Memory B cell (primary cell): ENCODE measurements at places on chromosomes 11 and 22.

DNA sequence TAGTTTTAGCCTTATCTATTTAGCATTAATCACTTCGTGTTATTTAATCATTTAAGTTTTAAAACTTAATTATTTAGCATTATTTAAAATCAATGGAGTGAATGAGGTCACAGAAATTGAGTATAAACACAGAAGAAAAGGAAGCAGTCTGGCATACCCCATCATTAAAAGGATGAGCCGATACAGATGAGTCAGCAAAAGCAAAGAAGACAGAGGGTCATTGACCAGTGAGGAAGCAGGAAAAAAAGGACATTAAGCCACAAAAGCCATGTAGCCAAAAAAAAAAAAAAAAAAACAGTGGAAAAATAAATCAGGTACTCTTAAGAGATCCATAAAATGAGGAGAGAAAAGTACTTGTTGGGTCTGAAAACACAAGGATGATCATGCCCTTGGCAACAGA lies 71.5 kb downstream of the TYR start:
- H3K4me3 ChIP-seq: no peak overlapping the region
- no peaks in the 10 kb centered on the region for H3K36me3 ChIP-seq
- no peak for DNase-seq
- H3K27ac ChIP-seq: no peak overlapping the region

DNA sequence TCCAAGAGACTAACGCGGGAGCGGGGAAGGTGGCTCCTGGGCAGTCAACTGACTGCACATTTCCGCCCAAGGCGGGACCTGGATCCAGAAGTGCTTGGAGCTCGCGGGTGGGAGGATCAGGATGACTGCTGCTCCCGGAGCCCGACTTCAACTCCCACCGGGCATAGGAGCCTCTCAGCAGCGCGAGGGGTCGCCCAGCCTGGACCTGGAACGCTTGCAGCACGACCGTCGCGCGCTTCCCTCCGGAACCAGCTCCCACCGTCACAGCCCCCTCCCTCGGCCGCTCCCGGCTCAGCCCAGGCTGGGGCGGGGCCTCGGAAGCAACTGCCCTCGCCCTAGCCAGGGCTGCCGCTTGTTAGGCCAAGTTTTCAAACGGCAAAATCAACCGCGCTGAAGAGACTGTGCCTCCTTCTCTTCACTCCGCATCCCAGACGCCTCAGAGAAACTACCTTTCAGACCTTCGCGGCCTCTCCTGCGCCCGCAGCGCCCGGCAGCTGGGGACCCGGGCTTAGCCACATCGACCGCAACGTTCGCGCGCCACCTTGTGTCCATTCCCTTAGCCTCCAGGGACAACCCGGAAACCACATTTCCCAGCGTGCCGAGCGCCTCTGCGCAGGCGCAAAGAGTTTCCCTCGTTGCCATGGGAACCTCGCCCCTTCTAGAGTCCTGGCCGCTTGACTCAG lies 14.0 kb downstream of the SSH3 start:
- H3K4me3 ChIP-seq: peak overlapping the region; percentile 99
- H3K27me3 ChIP-seq: no peaks in the 10 kb centered on the region
- H3K4me1 ChIP-seq: peaks cover 15% of the 10 kb centered on the region
- H3K36me3 ChIP-seq: no peaks in the 10 kb centered on the region

- peaks cover 25% of the 10 kb centered on the region for H3K36me3 ChIP-seq
- H3K4me3 ChIP-seq: no peak overlapping the region
- no peak for DNase-seq
These were observed 14.0 kb downstream of the FAM118A start for GRCh38 chr22:45323695-45324094.

- H3K27me3 ChIP-seq: peaks cover 15% of the 10 kb centered on the region
- DNase-seq: no peak
- H3K4me3 ChIP-seq: no peak overlapping the region
- H3K36me3 ChIP-seq: no peaks in the 10 kb centered on the region
- no peak overlapping the region for H3K27ac ChIP-seq
These were observed 45.7 kb downstream of the SHISAL1 start for GRCh38 chr22:44266796-44267760.

DNA sequence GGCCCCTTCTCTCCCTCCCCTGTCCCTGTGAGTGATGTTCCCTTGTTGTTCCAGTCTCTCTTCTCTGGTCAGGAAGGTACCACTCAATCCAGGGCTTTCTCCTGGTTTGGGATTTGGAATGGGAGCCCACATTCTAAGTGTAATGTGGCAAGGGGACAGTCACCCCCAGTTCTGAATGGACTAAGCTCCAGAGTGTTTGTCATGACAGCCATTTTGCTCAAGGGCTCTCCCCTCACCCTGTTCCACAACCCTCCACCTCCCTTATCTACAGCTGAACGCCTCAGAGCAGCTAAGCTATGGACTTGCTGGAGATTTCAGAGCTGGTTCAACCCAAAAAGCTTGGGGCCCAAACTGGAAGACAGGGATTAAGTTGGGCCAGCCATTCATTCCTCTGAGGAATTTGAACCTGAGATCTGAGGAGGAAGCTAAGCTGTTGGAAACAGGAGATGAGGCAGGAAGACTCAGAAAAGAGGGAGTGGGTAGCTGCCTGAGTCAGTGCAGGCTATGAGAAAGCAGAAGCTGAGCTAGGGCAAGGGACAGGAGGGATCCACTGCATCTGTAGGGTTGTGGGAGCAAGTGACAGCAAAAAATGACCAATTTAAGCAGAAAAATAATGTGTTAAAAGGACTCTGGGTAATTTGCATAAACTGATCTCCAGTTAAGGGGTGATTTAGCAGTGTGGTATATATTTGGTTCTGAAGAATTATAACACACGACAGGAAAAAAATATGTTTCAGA lies 22.9 kb upstream of the FCHSD2 start:
- no peaks in the 10 kb centered on the region for H3K36me3 ChIP-seq
- no peak for DNase-seq
- H3K27me3 ChIP-seq: no peaks in the 10 kb centered on the region
- peaks cover 50% of the 10 kb centered on the region for H3K4me1 ChIP-seq
- peak overlapping the region; percentile 22 for H3K4me3 ChIP-seq

DNA sequence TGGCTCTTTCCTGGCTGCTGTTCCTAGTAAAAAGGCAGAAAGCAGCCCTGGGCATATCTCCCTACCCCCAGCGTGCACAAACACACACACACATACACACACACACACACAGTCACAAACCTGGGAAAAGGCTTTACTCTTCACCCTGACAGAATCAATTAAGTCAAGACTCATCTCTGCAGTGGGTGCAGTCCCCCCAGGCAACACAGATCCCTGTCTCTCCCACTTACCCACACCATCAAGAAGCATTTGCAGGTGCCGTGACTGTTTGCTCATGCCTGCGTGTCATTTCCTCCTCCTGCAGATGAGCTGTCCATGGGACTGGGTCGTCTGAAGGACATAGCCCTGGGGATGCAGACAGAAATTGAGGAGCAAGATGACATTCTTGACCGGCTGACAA lies 28.6 kb downstream of the SNAP29 start:
- no peaks in the 10 kb centered on the region for H3K4me1 ChIP-seq
- no peaks in the 10 kb centered on the region for H3K27me3 ChIP-seq
- H3K27ac ChIP-seq: peak overlapping the region; percentile 4
- peaks cover 30% of the 10 kb centered on the region for H3K36me3 ChIP-seq
- no peak overlapping the region for H3K4me3 ChIP-seq

- DNase-seq: no peak
- H3K4me3 ChIP-seq: no peak overlapping the region
- no peaks in the 10 kb centered on the region for H3K36me3 ChIP-seq
- H3K27me3 ChIP-seq: peaks cover 3% of the 10 kb centered on the region
- H3K4me1 ChIP-seq: peaks cover 3% of the 10 kb centered on the region
These were observed 7.7 kb upstream of the MMP12 start for GRCh38 chr11:102882389-102883024.

DNA sequence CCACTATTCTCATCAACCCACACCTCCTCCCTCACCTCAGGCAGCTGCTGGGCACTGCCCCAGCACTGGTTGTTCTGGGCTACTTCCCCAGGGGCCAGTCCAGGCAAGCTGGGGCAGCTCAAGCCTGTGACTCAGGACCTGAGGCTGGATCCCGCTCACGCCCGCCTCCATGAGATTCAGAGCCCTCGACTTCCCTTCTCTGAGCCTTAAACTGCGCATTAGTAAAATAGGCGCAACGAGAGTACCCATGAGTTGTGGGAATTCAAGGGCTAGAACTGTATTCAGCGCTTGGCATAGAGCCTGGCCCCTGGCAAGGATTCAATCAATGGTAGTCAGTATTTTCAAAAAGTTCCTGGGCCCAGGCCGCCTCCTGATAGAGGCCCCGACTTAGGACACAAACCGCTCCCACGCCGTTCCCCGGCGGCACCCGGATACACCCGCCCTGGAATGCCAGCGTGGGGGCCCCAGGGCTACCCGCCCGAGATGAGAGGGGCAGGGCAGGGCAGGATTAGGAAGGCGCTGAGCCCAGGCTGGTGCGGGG lies 723 bp upstream of the CD82 start:
- peaks cover 41% of the 10 kb centered on the region for H3K4me1 ChIP-seq
- H3K4me3 ChIP-seq: peak overlapping the region; percentile 93
- peaks cover 11% of the 10 kb centered on the region for H3K36me3 ChIP-seq
- peak overlapping the region; percentile 89 for H3K27ac ChIP-seq
- DNase-seq: no peak

DNA sequence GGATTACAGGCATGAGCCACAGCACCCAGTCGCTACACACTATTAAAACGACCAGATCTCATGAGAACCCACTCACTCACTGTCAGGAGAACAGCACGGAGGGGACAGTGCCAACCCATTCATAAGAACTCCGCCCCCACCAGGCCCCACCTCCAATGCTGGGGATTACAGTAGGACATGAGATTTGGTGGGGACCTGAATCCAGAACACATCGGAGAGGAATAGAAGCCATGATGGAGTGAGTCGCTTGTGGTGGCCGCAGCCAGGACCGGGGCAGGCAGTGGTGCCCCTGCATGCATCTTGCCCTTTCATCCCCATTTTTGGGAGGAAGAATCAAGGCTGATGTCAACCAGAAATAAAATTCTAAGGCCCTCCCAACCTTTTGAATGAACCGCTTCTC lies 8.7 kb downstream of the NADSYN1 start:
- no peak overlapping the region for H3K4me3 ChIP-seq
- DNase-seq: no peak
- no peaks in the 10 kb centered on the region for H3K27me3 ChIP-seq
- peaks cover 39% of the 10 kb centered on the region for H3K36me3 ChIP-seq

DNA sequence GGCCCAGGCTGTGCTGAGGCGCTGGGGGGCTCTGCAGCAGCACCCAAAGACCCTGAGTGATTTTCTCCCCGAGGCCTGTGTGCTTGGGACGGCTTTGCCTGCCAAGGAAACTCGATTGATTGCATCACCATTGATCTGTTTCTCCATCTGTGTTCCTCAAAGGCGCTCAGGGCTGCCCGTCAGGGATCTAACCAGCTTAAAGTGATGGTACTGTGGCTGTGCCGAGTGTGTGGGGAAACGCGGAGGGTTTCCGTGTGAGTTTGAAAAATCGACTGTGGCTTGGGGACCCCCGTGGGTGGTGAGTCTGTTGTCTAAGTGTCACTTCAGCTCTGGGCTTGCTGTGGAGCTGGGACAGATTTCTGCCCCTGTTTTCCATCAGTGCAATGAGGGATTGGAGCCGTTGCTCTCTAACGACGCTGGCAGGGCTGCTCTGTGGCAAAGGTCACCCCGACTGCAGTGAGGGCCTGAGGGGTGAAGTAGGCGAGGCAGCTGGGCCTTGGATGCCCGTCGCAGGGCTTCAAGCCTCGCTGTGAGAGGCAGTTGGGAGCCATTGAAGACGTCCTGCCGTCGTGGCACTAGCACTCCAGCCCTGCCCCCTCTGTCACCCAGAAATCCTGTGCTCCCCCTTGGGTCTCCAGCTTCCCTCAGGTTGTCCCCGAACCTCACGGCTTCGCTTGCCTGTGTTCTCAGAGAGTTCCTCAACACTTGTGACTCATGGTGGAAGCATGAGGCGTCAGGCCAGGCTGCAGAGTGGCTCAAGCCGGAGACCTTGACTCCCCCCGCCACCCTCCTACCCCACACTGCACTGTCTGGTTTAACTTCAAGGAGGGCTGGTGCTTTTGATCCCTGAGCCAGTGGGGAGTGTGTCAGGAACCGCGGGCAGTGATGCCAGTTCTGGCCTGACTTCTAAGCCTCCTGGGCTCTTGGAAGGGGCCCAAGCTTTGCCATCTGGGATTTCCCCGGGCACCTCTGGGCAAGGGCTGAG lies 21.8 kb downstream of the CACNA1I start:
- peaks cover 8% of the 10 kb centered on the region for H3K4me1 ChIP-seq
- peaks cover 17% of the 10 kb centered on the region for H3K27me3 ChIP-seq
- H3K4me3 ChIP-seq: no peak overlapping the region
- H3K36me3 ChIP-seq: peaks cover 5% of the 10 kb centered on the region

DNA sequence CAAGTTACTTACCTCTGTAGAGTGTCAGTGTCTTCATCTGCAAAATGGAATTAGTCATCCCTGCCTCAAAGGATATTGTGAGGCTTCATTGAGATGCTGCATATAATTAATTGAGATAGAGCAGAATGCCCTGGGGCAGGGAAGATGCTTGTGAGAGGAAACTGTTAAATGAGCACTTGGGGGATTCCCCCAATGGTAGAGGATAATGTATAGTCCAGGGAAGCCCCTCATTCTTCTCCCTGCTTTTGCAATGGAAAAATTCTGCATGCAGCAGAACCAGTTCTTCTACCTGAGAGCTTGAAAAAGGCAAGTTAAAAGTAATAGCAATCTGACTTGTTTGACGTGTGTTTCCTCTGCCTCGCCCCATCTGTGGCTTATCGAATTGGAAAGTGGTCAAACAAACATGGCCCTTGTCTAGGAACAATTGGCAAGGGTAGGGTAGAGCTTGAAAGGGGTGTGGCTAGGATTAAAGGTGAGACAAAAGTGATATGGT lies 90.9 kb downstream of the NAV2 start:
- H3K27ac ChIP-seq: no peak overlapping the region
- no peaks in the 10 kb centered on the region for H3K4me1 ChIP-seq
- DNase-seq: no peak

GRCh38 chr11:105986554-105986953 lies 35.5 kb downstream of the MSANTD4 start:
- no peak for DNase-seq
- no peaks in the 10 kb centered on the region for H3K36me3 ChIP-seq
- no peaks in the 10 kb centered on the region for H3K4me1 ChIP-seq
- H3K4me3 ChIP-seq: no peak overlapping the region
- H3K27me3 ChIP-seq: no peaks in the 10 kb centered on the region

- peaks cover 3% of the 10 kb centered on the region for H3K36me3 ChIP-seq
- no peak overlapping the region for H3K27ac ChIP-seq
- H3K4me1 ChIP-seq: no peaks in the 10 kb centered on the region
- H3K27me3 ChIP-seq: peaks cover 2% of the 10 kb centered on the region
- DNase-seq: no peak
These were observed 20.6 kb upstream of the POLA2 start for GRCh38 chr11:65241134-65241533.

- peaks cover 2% of the 10 kb centered on the region for H3K4me1 ChIP-seq
- DNase-seq: no peak
- peaks cover 26% of the 10 kb centered on the region for H3K36me3 ChIP-seq
- no peaks in the 10 kb centered on the region for H3K27me3 ChIP-seq
- H3K4me3 ChIP-seq: no peak overlapping the region
These were observed 138.6 kb downstream of the WNT7B start for GRCh38 chr22:45838305-45838887.

GRCh38 chr11:18347471-18348125 lies 25.2 kb downstream of the GTF2H1 start:
- H3K27ac ChIP-seq: no peak overlapping the region
- no peaks in the 10 kb centered on the region for H3K27me3 ChIP-seq
- no peak for DNase-seq
- peaks cover 27% of the 10 kb centered on the region for H3K36me3 ChIP-seq
- H3K4me3 ChIP-seq: no peak overlapping the region
